ENCODE measurements at places on chromosomes 2 and 18.

GRCh38 chr2:84971510-84972206 is 697 bp downstream of the KCMF1 start:
- DNase-seq = peak; percentile 17

DNA sequence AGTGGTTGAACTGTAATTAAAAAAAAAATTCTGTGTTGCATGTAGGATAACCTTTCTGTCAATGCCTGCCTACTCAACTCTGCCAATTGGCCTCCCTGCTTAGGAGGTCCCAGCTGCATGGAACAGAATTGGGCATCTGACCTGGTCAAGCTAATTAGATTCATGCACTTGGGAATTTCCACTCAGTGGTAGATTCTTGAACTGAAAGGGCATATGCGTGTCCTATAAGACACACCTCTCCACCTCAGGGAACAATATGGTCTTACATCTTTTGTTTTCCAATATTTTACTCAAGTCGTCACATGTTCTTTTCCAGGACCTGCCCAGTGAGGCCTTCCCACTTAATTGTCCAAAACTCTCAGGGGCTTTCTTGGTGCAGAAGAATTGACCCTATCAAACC is 68.1 kb upstream of the TLK1 start:
- no peak for DNase-seq

DNA sequence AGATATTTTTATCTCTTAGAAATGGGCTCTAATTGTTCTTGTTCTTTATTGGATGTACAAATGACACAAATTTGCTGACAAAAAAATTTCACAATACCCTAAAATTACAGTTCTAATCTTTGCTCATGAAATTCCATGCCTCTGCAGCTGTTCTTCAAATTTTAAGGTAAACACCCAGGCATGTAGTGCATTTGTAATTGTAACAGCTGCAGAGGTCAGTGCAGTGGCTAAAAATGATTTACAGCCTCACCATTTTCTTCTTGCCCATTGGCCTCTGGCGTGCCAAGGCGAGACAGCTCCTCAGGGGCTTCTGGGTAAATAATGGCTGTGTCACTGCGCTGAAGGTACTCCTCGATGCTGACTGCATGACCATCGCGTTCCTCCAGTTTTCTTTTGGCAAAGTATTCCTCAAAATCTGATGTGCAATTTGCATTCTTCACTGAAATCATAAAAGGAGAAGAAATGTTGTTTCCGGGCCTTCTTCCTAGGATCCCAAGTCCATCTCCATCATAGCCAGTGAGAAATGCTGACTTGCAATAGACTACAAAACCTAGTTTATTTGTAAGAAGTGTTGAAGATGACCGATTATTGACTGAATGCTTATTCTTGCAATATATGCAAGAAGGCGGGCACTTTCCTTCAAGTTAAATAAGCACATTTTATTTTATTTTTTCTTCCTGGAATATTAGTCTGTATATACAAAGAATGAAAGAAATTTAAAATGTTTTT is 115.2 kb downstream of the ZEB2 start:
- no peak for DNase-seq

DNA sequence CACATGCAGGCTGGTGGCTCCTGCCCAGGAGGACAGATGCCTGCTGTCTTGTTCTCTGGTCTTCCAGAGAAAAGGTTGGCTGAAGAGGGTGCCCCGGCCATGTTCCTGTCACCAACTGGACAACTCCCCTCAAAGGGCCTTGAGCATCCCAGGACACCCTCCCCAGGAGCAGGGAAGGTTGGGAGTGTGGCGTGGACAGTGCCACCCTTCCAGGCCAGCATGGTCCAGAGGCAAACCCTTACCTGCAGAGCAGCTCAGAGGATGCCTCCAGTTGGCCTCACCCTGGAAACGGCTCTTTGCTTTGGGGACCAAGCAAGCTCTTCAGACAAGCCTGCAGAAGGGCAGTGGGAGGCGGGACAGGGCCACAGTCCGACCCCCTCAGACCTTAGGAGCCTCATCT is 4.9 kb upstream of the GPC1 start:
- no peak for DNase-seq

GRCh38 chr2:217988014-217988839 is 14.6 kb downstream of the TNS1 start:
- DNase-seq = peak; percentile 9

DNA sequence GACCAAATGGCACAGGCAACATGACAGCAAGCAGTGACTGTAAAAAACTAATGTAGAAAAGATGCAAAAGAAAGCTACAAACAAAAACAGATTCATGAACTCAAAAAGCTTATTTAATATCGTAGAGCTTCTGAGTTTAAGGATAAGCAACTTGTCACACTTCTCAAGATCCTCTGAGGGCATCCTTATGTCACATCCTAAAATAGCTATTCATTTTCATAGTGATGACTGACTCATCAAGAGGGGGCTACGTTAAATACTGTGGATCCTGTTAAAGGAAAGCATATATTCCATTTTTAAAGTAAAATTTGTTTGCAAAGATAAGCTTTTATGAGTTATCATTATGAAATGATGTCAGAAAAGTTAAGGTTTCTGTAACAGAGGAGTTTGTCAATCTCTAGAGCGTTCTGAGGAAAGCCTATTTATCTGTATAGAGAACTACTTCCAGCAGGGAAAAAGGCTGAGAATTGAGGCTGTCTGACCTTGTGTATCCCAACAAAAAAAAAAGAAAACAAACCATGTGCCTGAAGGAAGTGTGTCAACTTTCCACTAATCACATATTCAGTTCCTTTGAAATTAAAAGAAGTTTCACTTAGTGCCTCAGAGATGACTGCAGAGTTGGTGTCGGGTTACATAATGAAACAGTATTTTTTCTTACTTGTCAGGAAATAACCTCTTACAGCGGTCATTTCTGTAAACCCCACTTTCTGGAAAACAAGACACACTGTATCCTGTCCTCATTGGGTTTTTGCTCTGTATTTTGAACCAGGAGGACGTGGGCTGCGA is 115.5 kb downstream of the ESCO1 start:
- no peak for DNase-seq

DNA sequence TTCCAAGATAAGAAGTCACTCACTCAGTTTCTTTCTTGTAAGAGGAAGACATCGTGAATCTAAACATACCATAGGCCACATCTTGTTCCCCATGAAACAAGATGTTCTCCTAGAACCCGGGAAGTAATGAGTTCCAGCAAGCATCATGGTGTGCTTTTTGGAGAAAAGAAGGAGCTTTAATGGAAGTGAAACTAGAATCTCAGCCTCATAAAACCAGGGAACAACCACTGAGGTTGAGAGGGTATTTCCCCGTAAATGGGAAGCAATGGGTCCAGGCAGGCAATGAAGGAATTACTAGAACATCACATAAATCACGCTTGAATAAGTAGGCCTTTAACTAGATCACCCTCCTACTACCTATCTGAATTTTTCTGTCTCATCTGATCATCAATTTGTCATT is 40.3 kb downstream of the PSTPIP2 start:
- DNase-seq = no peak

GRCh38 chr2:191626497-191627151 is 51.3 kb upstream of the NABP1 start:
- no peak for DNase-seq

GRCh38 chr2:214774108-214774507 is 35.4 kb downstream of the BARD1 start:
- DNase-seq = no peak

GRCh38 chr18:72692086-72692485 is 147.9 kb upstream of the CBLN2 start:
- no peak for DNase-seq

- DNase-seq = no peak
These were observed 6.0 kb upstream of the INPP5D start for GRCh38 chr2:233053928-233054784.

GRCh38 chr2:102435741-102436140 is 12.8 kb downstream of the IL18RAP start:
- no peak for DNase-seq

DNA sequence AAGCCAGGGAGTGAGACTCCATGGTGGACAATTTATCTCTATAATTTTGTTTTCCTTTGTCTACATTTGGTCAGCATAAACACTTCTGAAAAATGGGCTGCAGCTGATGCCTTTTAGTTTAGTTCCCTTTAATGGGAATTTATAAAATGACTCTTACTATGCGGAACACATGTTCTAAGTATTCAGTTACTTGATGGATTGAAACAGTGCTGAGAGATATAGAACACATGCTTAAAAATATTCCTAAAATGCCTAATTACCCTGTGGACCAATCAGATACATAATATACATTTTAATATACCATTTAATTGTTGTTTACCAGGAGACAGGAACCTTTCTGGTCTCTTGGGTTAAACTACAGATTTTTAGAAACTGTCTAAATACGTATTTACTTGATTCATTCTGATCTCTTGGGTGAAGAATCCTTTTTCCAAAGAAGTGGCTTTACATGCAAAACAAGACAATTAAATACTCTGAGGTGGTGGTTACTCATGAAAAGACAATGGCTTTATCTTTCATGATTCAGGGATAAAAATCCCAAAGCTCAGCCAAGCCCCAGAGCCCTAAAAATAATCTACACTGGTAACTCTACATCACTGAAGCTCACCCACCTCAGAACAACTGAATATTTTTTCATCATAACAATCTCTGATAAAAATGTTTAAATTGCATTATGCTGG is 128.1 kb upstream of the SERTAD2 start:
- DNase-seq = no peak

DNA sequence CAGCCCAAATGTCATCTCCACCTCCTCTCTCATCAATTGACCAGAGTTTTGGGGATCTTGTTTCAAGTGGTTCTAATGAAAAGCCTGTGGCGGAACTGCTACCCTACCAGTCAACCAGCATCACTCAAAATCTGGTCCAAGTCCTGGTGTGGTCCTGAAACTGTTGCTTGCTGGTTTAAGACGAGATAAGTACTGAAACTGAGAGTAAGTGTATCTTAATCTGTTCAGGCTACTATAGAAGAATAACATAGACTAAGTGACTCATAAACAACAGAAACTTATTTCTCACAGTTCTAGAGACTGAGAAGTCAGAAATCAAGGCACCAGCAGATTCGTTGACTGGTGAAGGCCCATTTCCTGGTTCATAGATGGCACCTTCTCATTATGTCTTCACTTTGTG is 879 bp upstream of the GALNT5 start:
- no peak for DNase-seq

DNA sequence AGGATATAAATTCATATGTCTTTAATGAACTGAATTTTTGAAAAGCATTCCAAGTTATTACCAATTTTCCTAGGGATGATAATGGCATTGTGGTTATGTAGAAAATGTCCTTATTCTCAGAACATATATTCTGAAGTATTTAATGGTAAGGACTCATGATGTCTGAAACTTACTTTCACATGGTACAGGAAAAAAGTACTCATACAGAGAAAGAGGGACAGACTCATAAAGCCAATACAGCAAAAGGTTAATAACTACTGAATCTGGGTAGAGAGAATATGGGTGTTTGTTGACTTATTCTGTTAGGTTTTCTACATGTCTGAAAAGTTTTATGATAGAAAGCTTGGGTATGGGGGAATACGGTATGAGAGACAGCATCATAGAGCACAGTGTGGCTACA is 84.3 kb upstream of the SERTAD2 start:
- no peak for DNase-seq

GRCh38 chr18:13136056-13136903 is 82.3 kb upstream of the LDLRAD4 start:
- DNase-seq = no peak

DNA sequence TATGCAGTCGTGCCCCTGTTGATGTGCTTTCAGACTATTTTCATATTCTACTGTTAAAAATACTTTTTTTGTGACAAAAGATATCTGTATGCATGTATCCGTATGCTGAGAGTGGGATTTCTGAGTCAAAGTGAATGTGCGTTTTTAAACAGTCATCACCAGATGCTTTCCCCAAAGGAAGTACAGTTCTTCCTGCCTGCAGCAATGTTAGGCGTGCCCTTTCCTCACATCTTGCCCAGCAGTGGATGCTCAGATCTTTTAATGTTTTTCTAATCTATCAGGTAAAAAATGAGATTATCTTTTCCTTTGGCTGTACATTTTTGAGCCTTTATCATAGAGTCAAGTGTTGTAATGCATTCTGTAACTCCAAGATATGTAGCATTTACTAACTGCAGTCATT is 111.7 kb downstream of the PTPRM start:
- DNase-seq = no peak

DNA sequence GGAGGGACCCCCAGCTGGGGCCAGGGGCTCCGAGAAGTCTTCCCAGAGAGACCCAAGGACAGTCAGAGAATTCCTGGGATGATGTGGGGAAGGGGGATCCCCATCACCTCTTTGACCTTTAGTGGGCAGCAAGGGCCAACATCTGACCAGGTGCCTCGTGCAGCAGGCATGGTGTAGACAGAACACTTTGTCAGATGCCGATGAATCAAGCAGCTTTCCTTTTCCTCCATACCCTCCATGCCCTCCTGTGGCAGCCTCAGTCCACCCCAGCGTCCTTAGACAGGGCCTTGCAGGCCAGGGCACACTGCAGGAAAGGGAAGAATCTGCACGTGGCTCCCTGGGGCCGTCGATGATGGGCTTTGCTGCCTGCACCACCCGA is 26.3 kb downstream of the GPR55 start:
- no peak for DNase-seq
